ENCODE measurements at places on chromosomes 3 and 15.

- no peak for DNase-seq
These were observed 42.0 kb downstream of the PROS1 start for GRCh38 chr3:93931597-93932229.

- DNase-seq, result no peak
These were observed 35.8 kb downstream of the THSD4 start for GRCh38 chr15:71151081-71151480.

DNA sequence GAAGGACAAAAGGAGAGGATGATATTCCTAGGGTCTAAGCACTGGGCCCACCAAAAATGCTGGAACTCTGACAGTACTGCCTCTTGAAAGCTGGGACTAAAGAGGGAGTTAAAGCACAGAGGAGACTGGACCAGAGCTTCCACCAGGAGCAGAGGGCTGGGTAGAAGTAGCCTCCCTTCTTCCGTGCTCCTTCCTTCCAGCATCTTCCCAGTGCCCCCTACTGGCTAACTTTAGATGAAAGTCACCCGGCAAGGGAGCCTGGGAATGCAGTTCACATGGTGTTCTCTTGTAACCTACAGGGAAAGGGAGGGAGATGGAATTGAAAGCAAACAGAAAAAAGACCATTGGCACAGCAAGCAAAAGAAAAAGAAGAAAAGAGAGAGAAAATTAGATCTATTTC lies 106.1 kb upstream of the COL8A1 start:
- DNase-seq, result peak; percentile 73

GRCh38 chr15:99098991-99099390 lies 5.9 kb upstream of the SYNM start:
- DNase-seq, result no peak

DNA sequence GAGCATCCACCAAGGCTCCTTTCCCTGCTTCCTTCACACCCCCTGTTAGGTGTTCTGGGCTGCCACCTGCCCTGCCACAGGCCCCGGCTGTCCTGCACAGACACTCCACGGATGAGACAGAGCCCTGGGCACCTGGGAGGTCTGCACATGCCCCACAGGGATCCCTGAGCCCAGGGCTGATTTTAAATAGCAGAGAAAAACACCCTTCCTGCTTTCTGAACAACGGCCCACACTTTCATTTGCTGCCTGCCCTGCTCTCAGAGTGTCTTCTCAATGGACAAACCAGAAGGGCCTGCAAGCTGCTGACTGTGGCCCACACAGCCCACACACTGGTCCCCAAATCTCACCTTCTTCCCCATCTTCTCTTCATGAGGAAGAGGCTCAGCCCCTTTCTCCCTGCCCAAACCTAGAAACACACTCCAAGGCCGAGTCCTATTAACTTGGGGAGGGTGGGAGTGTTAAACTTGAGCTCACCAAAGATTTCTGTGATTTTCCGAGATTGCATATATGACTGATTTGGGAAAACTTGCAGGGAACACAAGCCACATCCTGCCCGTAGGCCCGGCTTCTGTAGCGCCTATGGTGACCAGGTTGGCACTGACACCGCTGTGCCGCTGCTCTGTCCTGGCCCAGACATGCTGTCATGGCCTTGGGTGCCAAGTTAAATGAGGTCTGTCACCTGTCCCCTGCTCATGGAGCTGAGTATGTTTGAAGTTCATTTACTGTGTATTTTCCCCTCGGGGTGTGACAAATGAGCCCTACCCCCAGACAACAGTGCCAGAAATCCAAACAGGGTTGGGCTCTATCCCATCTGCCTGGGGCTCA lies 47.2 kb upstream of the KLF13 start:
- DNase-seq, result peak; percentile 38

DNA sequence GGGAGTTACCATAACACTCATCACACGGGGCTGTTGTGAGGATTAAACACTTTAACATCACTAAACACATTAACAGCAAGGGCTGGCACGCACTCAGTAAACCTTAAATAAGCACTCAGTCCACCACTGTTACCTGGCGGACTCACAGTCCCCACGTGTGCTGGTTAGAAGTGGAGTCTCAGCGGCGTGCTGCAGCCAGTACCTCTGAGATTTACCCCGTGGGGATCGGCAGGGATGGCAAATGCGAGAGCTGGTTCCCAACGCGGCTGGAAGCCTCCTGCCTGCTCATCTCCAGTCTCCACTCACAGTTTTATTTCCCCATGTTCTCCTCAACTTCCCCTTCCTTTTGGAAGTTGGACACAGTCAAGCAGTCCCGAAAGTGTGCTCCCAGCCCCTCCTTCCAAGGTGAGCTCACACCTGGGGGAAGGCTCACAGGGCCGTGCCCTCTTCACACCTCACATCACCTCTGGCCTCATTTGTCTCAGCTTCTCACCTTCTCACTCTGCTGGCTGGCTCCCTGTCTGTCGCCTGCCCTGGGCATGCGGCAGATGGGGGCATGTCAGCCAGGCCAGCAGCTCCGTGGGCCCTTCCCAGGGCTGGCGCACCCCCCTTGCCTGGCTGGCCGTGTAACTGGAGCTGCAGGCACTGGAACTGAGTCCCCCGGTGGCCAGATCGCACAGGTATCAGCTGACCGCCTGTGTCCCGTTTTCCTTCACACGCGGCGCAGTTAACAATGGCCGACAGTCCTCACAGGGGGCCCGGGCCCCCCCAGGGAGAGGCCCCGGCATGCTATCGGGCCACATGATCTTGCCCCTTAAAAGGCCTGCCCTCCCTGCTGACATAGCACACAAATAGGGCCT lies 87.1 kb downstream of the WNT7A start:
- no peak for DNase-seq

GRCh38 chr3:158718490-158719170 lies 13.6 kb downstream of the RARRES1 start:
- DNase-seq, result no peak

DNA sequence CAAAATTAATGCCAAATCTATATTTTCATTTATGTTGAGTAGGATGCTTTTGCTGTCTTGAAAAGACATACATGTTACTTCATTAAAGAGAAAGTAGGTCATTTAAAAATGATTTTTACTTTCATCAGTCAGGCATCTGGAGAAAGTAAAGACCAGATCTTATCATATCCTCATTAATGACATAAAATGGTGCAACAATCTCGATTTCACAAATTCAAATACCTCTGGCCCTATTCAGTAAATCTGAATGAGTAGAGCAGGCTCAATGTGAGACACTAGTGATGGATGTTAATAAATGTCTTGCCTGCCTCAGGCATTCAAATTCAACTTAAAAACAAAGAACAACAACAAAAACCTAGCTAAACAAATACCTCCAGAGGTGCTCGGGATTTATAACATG lies 714.1 kb downstream of the NAALADL2 start:
- DNase-seq, result no peak

- no peak for DNase-seq
These were observed 138.0 kb upstream of the ALCAM start for GRCh38 chr3:105228696-105229095.

DNA sequence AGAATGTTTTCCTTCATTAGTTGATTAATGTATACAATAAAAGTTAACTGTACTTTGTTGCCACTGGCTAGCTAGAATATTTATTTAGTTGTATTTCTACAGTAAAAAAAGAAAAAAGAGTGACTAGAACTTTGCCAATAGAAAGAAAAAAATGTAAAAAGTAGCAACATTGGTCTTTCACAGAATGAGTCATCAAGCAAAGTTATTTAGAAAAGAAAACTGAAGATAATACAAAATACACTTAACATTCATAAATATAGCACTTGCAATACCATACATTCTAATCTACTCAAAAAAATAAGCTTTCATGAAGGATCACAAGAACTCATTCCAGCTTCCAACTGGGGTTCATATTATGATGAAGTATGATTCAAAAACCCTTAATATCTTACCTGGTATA lies 83.4 kb downstream of the AQR start:
- no peak for DNase-seq

DNA sequence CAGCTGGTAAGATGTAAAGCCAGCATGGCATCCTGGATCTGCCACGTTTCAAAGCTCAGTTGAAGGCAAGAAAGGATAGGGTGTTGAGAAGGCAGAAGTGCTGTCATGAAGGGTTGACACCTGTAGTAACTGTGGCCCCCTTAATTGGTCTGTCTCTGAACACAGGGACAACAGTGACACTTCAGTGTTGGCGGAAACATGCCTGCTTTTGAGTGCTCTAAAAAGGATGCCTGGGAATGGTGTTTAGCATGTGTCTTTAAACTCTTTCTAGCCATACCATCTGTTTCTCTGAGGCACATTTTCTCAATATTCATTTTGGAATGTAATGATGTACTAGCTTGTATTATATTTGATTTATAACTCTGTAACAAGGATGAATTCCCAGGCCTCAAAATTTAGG lies 42.1 kb downstream of the PLS1 start:
- DNase-seq, result no peak

DNA sequence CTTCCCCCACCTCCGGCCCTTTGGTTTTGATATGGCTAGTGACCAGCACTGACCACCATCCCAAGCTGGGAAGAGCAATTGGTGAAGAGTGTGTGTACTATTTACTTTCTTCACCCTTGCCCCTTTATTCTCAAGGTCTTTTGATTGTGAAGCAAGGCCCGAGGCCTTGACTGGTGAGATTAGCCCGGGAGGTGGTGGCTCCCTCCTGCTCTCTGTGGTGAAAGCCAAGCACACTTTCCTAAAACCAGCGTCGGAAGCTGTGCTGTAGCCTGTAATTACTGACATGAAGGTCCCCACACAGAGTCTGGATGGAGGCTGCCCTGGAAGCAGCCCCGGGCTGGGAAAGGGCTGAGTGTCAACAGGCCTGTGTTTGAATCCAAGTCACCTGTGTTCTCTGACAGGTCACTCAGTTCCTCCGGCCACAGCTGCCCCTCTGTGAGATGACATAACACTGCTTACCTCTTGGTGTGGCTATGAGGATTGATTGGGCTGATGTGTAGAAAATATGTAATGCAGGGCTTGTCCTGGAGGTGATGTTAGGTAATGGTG lies 60.5 kb upstream of the PRR23C start:
- no peak for DNase-seq

- no peak for DNase-seq
These were observed 71.8 kb upstream of the TMEM108 start for GRCh38 chr3:132966374-132966773.

- DNase-seq, result no peak
These were observed 213.4 kb upstream of the SEMA6D start for GRCh38 chr15:47503876-47504275.

GRCh38 chr15:45389351-45389750 lies 11.0 kb upstream of the GATM start:
- no peak for DNase-seq

- DNase-seq, result no peak
These were observed 33.1 kb downstream of the ASB7 start for GRCh38 chr15:100635406-100636071.

- DNase-seq, result no peak
These were observed 126.4 kb downstream of the ADAMTS9 start for GRCh38 chr3:64561325-64561843.

GRCh38 chr3:98483626-98484025 lies 13.9 kb upstream of the OR5K2 start:
- no peak for DNase-seq

GRCh38 chr3:13217736-13218540 lies 144.7 kb upstream of the IQSEC1 start:
- no peak for DNase-seq

DNA sequence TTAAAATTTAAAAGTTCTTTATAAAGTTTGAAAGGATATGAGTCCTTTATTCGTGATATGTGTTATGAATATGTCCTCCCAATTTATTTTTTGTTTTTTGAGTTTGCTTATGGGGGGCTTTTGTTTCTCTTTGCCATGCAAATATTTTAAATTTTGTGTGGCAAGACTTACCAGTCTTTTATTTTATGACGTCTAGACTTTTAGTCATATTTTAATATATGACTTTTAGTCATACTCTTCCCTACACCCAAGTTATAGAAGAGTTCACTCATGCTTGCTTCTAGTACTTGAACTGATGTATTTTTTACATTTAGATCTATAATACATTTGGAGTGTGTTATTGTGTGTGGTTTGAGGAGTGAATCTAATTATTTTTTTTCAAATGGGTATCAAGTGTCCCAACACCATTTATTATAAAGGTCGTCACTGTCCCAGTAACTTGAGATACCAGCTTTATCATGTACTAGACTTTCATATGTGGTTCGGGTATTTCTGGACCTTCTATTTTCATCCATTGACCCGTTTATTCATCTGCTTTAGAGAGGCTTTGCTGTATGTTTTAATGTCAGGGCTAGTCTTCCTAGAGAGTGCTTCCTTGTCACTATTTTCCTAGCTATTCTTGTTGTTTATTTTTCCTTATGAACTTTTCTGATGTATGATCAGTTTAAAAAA lies 755 bp downstream of the PARP15 start:
- no peak for DNase-seq

DNA sequence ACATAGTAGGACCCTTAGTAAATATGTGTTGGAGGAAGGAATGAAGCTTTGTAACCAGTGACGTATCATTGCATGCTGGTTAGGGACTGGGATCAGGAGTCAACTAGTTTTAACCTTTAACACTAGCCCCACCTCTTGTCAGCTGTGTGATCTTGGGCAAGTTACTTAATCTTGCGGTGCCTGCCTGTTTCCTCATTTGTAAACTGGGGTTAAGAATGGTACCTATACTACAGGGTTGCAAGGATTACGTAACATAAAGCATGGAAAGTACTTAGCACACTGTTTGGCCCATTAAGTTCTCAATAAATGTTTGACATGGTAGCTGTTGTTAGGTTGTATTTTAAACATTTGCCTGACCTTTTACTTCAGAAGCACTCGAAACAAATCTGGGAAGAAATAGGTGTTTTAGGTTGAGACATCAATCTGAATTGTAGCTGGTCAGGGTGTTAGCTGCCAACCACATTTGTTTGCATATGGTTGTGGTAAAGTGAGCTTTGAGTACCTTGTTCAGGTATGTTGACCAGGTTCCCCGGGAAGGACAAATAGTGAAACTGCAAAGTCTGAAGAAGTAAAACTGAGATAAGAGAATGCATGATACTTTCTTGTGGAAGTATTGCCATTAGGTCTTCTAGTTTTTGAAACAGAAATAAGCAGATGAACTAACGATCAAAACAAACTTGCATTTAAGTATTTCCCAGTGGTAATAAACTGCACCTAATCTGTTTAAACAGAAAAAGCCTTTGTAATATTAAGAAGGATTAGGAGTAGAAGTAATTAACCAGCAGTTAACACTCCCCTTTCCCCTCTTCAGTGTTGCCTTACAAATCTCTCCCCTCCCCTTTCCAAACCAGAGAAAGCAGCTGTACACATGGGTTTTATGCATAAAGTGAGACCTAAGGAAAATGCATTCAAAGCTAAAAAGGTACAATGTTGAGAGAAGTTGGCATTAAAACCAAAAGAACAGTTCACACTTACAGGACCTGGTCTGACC lies 25.8 kb upstream of the SCAANT1 start:
- DNase-seq, result no peak

GRCh38 chr3:111890051-111890580 lies 31.1 kb downstream of the PHLDB2 start:
- no peak for DNase-seq

- DNase-seq, result no peak
These were observed 35.7 kb downstream of the MRPL46 start for GRCh38 chr15:88431441-88431840.

GRCh38 chr3:153973722-153974265 lies 147.4 kb upstream of the ARHGEF26 start:
- no peak for DNase-seq

Measured in H1 (cell line).